Stimulated activated CD4-positive, alpha-beta T cell treated with anti-CD3 and anti-CD28 coated beads, Interleukin-15, amount 100 ng/mL, for 1 hour (primary cell): ENCODE measurements at places on chromosomes 13 and 19.

DNA sequence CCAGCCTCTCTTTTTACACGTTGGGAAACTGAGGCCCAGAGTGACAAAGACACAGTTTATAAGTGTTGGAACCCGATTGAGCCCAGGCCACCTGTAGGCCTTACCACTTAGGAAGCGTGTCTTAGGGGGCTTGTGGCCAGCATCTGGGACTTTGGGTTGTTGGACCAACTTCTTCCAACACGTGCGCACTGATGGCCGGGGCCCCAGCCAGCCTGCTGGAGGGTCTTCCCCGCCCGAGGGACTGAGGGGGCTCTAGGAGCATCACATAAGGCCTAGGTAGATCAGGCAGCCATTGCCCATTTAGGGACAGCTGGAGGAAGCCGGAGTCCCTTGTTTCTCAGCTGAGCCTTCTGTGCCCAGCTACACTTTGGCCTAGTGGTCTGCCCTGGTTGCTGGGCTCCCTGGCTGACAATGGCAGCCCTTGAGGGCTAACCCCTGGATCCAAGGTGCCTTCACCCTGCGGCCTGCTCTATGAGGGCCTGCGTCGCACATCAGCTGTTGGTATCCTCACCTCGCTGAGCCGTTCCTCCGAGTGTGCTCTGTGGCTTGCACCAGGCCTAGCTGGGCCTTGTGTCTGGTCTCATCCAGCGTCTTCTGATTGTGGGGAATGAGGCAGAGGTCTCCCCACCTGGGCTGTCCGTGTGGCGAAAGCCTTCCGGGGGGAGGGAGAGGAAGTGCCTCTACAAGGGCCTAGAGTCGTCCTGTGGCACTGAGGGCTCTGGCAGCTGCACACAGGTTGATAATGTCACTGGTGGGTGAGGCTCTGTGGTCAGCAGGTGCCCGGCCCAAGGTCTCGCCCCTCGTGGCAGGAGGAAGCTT is 1.2 kb downstream of the RAB11B start:
- DNase-seq: no peak

DNA sequence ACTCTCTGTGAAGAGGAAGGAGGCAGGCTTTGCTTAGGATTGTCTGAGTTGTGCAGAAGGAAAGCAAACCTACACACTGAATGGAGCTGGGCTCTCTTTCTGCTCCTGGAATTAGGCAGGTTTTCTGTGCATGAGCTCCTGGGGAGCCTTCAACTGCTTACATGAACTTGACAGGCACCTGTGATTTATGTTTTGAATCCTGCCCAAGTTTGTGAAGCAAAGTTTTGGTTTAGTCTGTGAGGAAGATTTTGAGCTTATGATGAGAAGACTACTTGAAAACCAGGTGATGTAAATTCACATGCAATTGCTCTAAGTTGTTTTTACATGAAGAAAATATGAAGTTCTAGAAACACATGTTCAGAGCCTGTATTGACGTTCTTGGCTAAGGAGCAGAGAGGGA is 109.0 kb downstream of the SLAIN1 start:
- DNase-seq: no peak

DNA sequence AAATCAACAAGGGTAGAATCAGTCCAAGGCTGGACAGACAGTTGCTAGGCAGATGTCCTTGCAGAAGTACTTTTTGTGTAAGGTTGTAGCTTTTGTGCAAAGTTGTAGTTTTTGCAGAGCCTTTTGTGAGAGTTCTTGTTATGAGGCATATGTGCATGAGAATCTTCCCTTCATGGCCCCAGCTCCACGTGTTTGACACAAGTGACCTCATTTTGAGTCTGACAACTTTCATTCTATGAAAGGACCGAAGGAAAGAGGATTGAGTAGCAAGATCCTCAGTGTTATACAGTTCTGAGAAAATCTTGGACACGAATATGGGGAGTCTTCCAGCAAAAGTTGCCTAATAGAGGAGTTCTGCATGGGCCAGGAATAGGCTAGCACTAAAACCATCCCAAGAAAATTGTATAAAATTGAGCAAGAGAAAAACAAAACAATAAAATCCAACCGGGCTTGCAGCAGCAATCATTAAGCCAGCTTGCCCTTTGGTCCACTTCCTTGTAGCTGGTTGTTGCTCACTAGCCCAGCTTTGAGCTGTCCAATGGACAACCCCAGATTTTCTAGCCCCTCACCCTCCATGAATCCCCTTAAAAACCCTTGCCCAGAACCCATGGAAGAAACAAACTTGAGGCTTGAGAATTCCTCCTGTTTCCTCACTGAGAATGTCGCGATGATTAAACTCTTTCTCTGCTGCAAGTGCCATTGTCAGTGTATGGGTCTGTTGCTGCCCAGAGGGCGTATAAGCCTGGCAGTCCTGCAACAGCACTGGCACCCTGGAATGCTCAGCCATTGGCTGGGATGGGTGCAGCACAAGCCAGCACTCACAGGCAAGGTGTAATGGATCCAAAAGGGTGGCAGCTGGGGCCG is 6.5 kb downstream of the EPSTI1 start:
- DNase-seq: no peak

DNA sequence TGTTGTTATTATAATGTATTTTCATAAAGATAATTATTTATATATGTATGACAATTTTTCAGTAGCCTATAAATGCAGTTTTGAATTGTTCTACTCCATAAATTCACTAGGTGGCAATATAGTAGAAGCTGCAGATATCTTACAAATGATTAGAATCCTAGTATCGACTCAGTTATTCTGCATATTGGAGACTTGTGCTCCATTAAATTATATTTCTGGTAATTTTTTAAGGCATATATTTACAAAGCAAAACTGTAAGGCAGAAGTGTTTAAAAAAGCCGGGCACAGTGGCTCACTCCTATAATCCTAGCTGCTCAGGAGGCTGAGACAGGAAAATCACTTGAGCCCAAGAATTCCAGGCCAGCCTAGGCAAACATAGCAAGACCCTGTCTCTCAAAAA is 58.7 kb downstream of the DPY19L3 start:
- no peak for DNase-seq

- no peak for DNase-seq
These were observed 145.1 kb upstream of the UFM1 start for GRCh38 chr13:38204556-38204955.

GRCh38 chr13:76853481-76853880 is 32.7 kb downstream of the KCTD12 start:
- DNase-seq: no peak

GRCh38 chr13:72384186-72384823 is 343.1 kb downstream of the MZT1 start:
- DNase-seq: no peak

GRCh38 chr19:11145536-11145924 is 10.1 kb downstream of the SPC24 start:
- DNase-seq: no peak

GRCh38 chr19:22286151-22286810 is at the start of gene ZNF729:
Gene ZNF729 (plus strand): TSS chr19:22286441. CDS start chr19:22286526, 85 bp downstream.
- DNase-seq: no peak

GRCh38 chr13:30443957-30444404 is 21.7 kb downstream of the UBE2L5 start:
- DNase-seq: no peak

DNA sequence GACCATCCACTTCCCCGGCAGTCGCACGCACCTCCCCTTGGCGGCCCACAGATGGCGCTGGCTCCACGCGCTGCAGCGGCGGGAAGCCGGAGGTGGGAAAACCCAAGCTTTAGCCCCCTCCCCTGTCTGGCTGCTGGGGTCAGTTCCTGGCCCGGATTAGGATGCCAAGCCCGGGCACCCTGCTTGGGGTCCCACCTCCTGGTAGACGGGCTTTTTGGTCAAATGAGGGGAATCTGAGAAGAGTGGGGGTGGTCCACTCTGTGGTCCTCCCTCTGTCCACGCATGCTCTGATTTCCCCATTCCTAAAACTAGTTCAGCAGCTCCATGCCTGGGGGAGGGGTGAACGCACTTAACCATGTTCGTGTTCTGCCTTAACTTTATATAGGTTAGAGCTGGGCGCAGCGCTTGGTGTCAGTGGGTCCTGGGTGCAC is 8.1 kb upstream of the ADGRE2 start:
- no peak for DNase-seq

- DNase-seq: no peak
These were observed at the start of gene ANKLE1 for GRCh38 chr19:17281391-17282304. Gene ANKLE1 (plus strand): TSS chr19:17281901. CDS start chr19:17281921, 20 bp downstream.
